AG10803 (cell line): ENCODE measurements at places on chromosomes 7 and 10.

- DNase-seq = no peak
These were observed 5.6 kb downstream of the TMEM120A start for GRCh38 chr7:75988568-75989499.

GRCh38 chr10:85986777-85987176 is 379.8 kb downstream of the GRID1 start:
- no peak for DNase-seq

GRCh38 chr7:157490465-157490912 is 153.7 kb downstream of the DNAJB6 start:
- peak; percentile 8 for DNase-seq

GRCh38 chr7:42227541-42227935 is 9.5 kb downstream of the GLI3 start:
- DNase-seq = no peak

- peak; percentile 59 for DNase-seq
These were observed 43.7 kb downstream of the OSBPL3 start for GRCh38 chr7:24936121-24936824.

GRCh38 chr7:5792792-5793191 is 11.3 kb upstream of the RNF216 start:
- DNase-seq = no peak
